Activated CD4-positive, alpha-beta T cell treated with anti-CD3 and anti-CD28 coated beads, Interleukin-2, amount 10 ng/mL, durations not matched to agents 24 days and 14 days (primary cell): ENCODE measurements at places on chromosomes 3 and 15. TPM values are rescaled to one million over a fixed set of nuclear protein-coding genes. Genes with fewer than 3 reads are reported as not detected.

Gene GPX1
- 190 and 200 TPM in 2 replicates for total RNA-seq

Gene ALDH1A2
- 0.37 and 0.57 TPM in 2 replicates for total RNA-seq

DNA sequence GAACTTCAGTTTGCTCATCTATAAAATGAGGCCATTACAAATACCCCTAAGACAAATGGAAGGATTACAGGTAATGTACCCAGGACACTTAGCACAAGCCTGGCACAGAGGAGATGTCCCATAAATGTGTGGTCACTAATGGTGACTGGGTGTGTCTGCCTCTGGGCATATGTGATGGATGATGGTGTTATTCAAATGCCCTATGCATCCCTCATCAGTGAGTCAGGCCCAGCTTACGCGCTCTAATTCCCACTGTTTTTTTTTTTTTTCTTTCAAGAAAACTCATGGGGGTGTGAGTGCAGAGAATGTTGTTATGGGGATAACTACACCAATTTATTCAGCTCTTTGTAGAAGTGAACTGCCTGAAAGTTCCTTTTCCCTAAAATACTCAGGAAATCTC, 23.6 kb upstream of the KIF23 start:
- H3K27me3 ChIP-seq: peaks cover 12% of the 10 kb centered on the region
- no peak for DNase-seq
- no peaks in the 10 kb centered on the region for H3K36me3 ChIP-seq
- peaks cover 6% of the 10 kb centered on the region for H3K4me1 ChIP-seq
- H3K27ac ChIP-seq: no peak overlapping the region

Gene SCN11A
- total RNA-seq: not detected in 2 replicates

DNA sequence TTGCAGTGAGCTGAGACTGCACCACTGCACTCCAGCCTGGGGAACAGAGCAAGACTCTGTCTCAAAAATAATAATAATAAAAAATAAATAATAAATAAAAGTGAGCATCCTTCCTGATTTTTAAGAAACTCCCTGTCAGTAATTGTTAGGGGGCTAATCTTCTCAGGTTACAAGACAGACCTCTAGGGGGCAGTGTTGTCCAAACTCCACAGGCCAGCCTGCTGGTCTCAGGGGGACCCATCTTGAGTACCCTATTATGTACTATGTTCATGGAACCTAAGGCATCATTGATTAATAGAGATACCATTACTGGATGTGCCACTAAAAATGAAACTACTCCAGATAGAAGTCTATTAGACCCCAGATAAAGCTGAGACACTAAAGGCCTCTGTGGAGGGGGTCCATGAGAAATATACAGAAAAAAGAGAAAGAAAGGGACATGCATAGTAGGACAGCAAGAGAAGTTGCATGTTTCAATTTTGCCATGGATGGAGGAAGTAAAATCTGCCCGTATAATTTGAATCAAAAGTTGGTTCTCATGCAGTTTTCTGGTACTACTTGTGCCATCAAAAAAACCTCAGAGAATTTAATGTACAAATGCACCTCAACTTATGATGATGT, 85.5 kb upstream of the CDV3 start:
- peaks cover 35% of the 10 kb centered on the region for H3K4me1 ChIP-seq
- H3K27ac ChIP-seq: no peak overlapping the region
- DNase-seq: peak; percentile 85
- no peak overlapping the region for H3K4me3 ChIP-seq
- H3K27me3 ChIP-seq: no peaks in the 10 kb centered on the region
- peaks cover 2% of the 10 kb centered on the region for H3K36me3 ChIP-seq

DNA sequence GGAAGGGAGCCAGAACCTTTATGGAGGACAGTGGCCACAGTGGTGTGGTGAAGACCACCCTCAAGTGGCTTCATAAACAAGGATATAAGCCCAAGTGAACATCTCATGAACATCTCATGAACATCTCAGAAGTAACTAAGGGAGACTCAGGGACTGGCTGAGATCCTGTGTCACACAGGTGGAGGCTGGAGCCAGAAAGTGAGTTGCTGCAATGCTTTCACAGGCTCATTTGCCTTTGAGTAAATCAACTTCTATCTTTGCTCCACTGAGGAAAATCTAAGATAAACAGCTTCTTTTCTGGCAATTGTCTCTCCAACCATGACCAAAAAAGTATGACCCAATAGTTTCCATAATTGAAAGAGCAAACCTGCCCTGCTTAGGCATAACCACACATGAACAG, 152.9 kb downstream of the CADPS start:
- DNase-seq: no peak
- H3K27ac ChIP-seq: no peak overlapping the region
- H3K4me1 ChIP-seq: no peaks in the 10 kb centered on the region
- H3K36me3 ChIP-seq: no peaks in the 10 kb centered on the region
- H3K4me3 ChIP-seq: no peak overlapping the region

- no peaks in the 10 kb centered on the region for H3K4me1 ChIP-seq
- H3K27ac ChIP-seq: no peak overlapping the region
- no peaks in the 10 kb centered on the region for H3K27me3 ChIP-seq
- no peaks in the 10 kb centered on the region for H3K36me3 ChIP-seq
- H3K4me3 ChIP-seq: no peak overlapping the region
- no peak for DNase-seq
Measured at GRCh38 chr3:62723914-62724217, 151.3 kb downstream of the CADPS start.

- H3K27ac ChIP-seq: no peak overlapping the region
- peaks cover 19% of the 10 kb centered on the region for H3K36me3 ChIP-seq
- H3K27me3 ChIP-seq: no peaks in the 10 kb centered on the region
- H3K4me1 ChIP-seq: peaks cover 21% of the 10 kb centered on the region
- no peak for DNase-seq
Measured at GRCh38 chr3:32699429-32699828, 14.4 kb downstream of the CNOT10 start.

Gene C2CD4A
- 0.05 and 0.24 TPM in 2 replicates for total RNA-seq

- no peaks in the 10 kb centered on the region for H3K27me3 ChIP-seq
- peaks cover 4% of the 10 kb centered on the region for H3K36me3 ChIP-seq
- no peak overlapping the region for H3K4me3 ChIP-seq
Measured at GRCh38 chr3:17573396-17573795, 169.0 kb downstream of the TBC1D5 start.

Gene CD200R1
- total RNA-seq: 3.8 TPM in 2 replicates

- H3K27me3 ChIP-seq: peaks cover 27% of the 10 kb centered on the region
- no peaks in the 10 kb centered on the region for H3K36me3 ChIP-seq
- peaks cover 12% of the 10 kb centered on the region for H3K4me1 ChIP-seq
- DNase-seq: no peak
Measured at GRCh38 chr3:171822431-171823106, 12.3 kb upstream of the PLD1 start.

DNA sequence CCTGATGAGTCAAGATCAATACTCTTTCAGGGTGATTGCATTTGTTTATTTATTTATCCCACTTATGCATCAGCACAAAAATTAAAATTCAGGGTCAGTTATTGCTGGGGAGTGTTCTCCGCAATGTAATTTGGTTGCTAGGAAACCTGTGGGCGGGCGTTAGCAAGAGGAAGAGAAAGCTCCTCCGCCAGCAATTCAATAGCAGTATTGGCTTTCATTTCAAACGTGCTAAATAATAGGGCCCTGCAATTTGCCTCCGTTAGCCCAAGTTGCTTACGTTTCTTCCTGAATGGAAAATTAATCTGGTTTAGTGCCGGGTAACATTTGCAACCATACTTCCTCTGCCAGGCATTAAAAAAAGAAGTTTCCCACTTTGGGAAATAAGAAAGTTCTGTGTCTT, 35.5 kb upstream of the PLCL2 start:
- H3K36me3 ChIP-seq: peaks cover 2% of the 10 kb centered on the region
- peak; percentile 91 for DNase-seq
- peak overlapping the region; percentile 53 for H3K27ac ChIP-seq

Gene ADPRH
- total RNA-seq: 3.6 and 4.2 TPM in 2 replicates

GRCh38 chr3:173870976-173871375, 473.4 kb downstream of the NLGN1 start:
- H3K4me1 ChIP-seq: no peaks in the 10 kb centered on the region
- H3K27ac ChIP-seq: no peak overlapping the region
- no peak for DNase-seq
- no peak overlapping the region for H3K4me3 ChIP-seq
- H3K36me3 ChIP-seq: no peaks in the 10 kb centered on the region

GRCh38 chr3:88828466-88828865, 279.0 kb upstream of the EPHA3 start:
- H3K27ac ChIP-seq: no peak overlapping the region
- H3K4me3 ChIP-seq: no peak overlapping the region
- H3K4me1 ChIP-seq: no peaks in the 10 kb centered on the region

Gene CNBP
- 422 and 430 TPM in 2 replicates for total RNA-seq

DNA sequence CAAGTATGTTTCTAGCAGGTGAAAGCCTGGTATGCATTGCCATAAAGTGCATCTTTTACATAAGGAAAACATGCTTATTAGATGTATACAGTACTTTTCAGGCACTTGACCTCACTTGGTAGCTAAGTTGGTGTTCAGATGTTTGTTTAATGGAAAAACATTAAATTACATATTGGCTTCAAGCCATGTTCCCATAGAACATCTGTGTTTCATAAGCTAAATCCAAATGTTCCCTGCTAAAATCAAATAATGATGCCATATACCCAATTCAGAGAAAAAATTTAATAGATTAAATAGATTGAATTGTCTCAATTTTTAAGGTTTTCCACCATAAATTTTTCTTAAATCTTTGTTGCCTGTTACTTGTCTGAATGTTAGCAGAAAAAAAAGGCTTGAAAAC, 19.1 kb upstream of the RPL22L1 start:
- H3K27ac ChIP-seq: no peak overlapping the region
- no peak overlapping the region for H3K4me3 ChIP-seq
- no peaks in the 10 kb centered on the region for H3K36me3 ChIP-seq

Gene AADAC
- total RNA-seq: not detected in 2 replicates

DNA sequence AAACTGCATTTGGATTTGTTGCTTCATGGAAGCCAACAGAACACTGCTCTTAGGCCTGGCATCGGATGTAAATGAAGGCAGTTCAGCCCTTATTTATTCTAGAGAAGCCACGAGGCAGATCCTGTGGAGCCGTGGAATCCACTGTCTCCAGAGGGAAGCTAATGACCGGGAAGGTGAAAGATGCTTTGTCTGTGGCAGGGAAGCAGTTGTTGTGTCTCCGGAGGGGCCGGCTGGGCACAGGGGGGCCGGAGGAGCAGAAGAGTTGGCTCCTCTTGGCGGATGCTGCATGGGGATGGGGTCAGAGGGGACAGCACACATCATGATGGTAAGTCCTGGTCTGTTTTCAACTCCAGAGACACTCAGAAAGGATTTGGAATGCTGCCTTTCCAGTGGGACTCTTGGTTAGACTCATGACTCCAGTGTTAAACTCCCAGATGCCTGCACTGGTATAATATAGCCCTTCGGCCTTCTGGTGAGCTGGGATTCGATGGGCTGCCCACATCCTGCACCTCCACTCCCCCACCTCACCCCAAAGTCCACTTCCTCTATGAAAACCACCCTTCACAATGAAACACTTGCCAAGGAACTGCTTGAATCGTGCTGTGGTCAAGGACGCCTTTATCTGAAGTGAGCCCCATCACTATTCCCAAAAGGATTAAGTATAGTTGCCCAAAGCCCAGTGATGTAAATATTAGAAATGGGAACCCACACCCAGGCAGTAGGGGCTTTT, 33.6 kb downstream of the TPM1 start:
- peaks cover 7% of the 10 kb centered on the region for H3K4me1 ChIP-seq
- no peaks in the 10 kb centered on the region for H3K36me3 ChIP-seq
- DNase-seq: no peak
- no peak overlapping the region for H3K27ac ChIP-seq
- H3K4me3 ChIP-seq: no peak overlapping the region
- peaks cover 10% of the 10 kb centered on the region for H3K27me3 ChIP-seq

DNA sequence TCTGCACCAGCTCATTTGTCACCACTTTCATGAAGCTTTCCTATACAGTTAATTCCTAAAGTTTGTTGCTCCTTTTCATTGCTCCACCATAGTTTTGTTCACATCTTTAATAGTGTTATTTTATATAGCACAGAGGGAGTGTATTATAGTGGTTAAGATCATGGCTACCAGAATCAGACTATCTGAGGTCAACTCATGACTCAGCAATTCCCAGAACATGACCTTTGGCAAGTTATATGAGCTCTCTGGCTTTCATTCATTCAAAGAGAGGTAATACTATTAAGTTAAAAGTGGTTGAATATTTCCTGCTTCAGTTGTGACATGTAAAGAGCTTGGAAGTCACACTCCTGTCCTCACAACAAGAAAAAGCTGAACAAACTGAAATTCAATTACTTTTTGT, 1073.5 kb downstream of the NAALADL2 start:
- H3K4me1 ChIP-seq: no peaks in the 10 kb centered on the region
- no peak overlapping the region for H3K27ac ChIP-seq
- H3K36me3 ChIP-seq: no peaks in the 10 kb centered on the region
- no peak for DNase-seq

- DNase-seq: no peak
- H3K27ac ChIP-seq: no peak overlapping the region
- H3K36me3 ChIP-seq: no peaks in the 10 kb centered on the region
- peaks cover 7% of the 10 kb centered on the region for H3K4me1 ChIP-seq
Measured at GRCh38 chr15:78726870-78727551, 84.3 kb downstream of the ADAMTS7 start.

GRCh38 chr3:132255041-132255745, 62.0 kb upstream of the ACP3 start:
- H3K36me3 ChIP-seq: no peaks in the 10 kb centered on the region
- no peak overlapping the region for H3K27ac ChIP-seq
- no peak for DNase-seq
- no peak overlapping the region for H3K4me3 ChIP-seq
- H3K27me3 ChIP-seq: peaks cover 10% of the 10 kb centered on the region

Gene COL6A5
- not detected in 2 replicates for total RNA-seq

Gene ANKRD34C
- total RNA-seq: not detected in 2 replicates

GRCh38 chr3:146496726-146497125, 27.4 kb upstream of the PLSCR2 start:
- no peaks in the 10 kb centered on the region for H3K36me3 ChIP-seq
- H3K27ac ChIP-seq: no peak overlapping the region
- H3K27me3 ChIP-seq: peaks cover 14% of the 10 kb centered on the region
- H3K4me3 ChIP-seq: no peak overlapping the region
- no peak for DNase-seq

Gene ASB14
- total RNA-seq: not detected in 2 replicates

Gene NR2F2
- total RNA-seq: not detected in 2 replicates

Gene ITGA11
- total RNA-seq: 2.1 and 3.1 TPM in 2 replicates

Gene RPL39L
- total RNA-seq: 10.4 and 11.7 TPM in 2 replicates

Gene GP5
- total RNA-seq: 0.12 and 0.26 TPM in 2 replicates

GRCh38 chr3:44342176-44342790, 3.7 kb downstream of the TCAIM start:
- peaks cover 6% of the 10 kb centered on the region for H3K36me3 ChIP-seq
- H3K4me3 ChIP-seq: no peak overlapping the region
- no peak for DNase-seq
- no peaks in the 10 kb centered on the region for H3K27me3 ChIP-seq

GRCh38 chr3:23704298-23704697, 101.5 kb upstream of the UBE2E1 start:
- no peak overlapping the region for H3K27ac ChIP-seq
- H3K27me3 ChIP-seq: peaks cover 2% of the 10 kb centered on the region
- no peaks in the 10 kb centered on the region for H3K36me3 ChIP-seq
- H3K4me3 ChIP-seq: no peak overlapping the region
- DNase-seq: no peak
- H3K4me1 ChIP-seq: peaks cover 2% of the 10 kb centered on the region

GRCh38 chr3:194485468-194485880, 1.3 kb downstream of the ATP13A3 start:
- H3K27ac ChIP-seq: peak overlapping the region; percentile 97
- H3K27me3 ChIP-seq: no peaks in the 10 kb centered on the region
- peaks cover 46% of the 10 kb centered on the region for H3K36me3 ChIP-seq
- H3K4me1 ChIP-seq: peaks cover 58% of the 10 kb centered on the region
- H3K4me3 ChIP-seq: peak overlapping the region; percentile 94

Gene RNU5B-1
- not detected in 2 replicates for total RNA-seq

Gene MYZAP
- not detected in 2 replicates for total RNA-seq

GRCh38 chr3:165753560-165753959, 83.7 kb downstream of the BCHE start:
- no peaks in the 10 kb centered on the region for H3K27me3 ChIP-seq
- H3K27ac ChIP-seq: no peak overlapping the region

Gene CLPX
- 62.8 and 63.5 TPM in 2 replicates for total RNA-seq
